Left colon (tissue), 2 donors: ENCODE measurements at places on chromosomes 3 and 15. TPM values are rescaled to one million over a fixed set of nuclear protein-coding genes. Genes with fewer than 3 reads are reported as not detected.

Gene CRABP1
- 1.5 TPM for total RNA-seq

Gene GOLGA6L1
- total RNA-seq, result not detected

Gene GHRL
- 0.75 TPM for total RNA-seq

Gene FBXW12
- not detected for total RNA-seq

Gene SCAANT1
- not detected for total RNA-seq

Gene PEX5L
- not detected for total RNA-seq

Gene CMTM8
- 8.4 TPM for total RNA-seq

Gene ABHD10
- total RNA-seq, result 26.2 TPM
